ENCODE measurements at places on chromosomes 12 and 14. TPM values are rescaled to one million over a fixed set of nuclear protein-coding genes. Genes with fewer than 3 reads are reported as not detected.

GRCh38 chr14:51066576-51066975, 28.3 kb downstream of the TRIM9 start:
- no peak for DNase-seq

DNA sequence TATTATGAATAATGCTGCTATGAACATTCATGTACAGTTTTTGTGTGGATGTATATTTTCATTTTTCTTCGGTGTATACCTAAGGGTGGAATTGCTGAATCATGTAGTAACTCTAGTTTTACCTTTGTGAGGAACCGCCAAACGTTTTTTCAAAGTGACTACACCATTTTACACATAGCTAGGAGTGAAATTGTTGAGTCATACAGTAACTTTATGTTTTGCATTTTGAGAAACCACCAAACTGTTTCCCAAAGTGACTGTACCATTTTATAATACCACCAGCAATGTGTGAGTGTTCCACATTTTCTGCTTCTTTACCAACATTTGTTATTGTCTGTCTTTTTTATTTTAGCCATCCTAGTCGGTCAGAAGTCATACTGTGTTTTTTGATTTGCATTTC, 3.1 kb upstream of the TPH2 start:
- DNase-seq: no peak

NTN4 gene
- polyA plus RNA-seq: not detected

RND1 gene
- not detected for polyA plus RNA-seq

- DNase-seq: no peak
Observed at GRCh38 chr12:28180786-28181185, 9.5 kb upstream of the CCDC91 start.

DNA sequence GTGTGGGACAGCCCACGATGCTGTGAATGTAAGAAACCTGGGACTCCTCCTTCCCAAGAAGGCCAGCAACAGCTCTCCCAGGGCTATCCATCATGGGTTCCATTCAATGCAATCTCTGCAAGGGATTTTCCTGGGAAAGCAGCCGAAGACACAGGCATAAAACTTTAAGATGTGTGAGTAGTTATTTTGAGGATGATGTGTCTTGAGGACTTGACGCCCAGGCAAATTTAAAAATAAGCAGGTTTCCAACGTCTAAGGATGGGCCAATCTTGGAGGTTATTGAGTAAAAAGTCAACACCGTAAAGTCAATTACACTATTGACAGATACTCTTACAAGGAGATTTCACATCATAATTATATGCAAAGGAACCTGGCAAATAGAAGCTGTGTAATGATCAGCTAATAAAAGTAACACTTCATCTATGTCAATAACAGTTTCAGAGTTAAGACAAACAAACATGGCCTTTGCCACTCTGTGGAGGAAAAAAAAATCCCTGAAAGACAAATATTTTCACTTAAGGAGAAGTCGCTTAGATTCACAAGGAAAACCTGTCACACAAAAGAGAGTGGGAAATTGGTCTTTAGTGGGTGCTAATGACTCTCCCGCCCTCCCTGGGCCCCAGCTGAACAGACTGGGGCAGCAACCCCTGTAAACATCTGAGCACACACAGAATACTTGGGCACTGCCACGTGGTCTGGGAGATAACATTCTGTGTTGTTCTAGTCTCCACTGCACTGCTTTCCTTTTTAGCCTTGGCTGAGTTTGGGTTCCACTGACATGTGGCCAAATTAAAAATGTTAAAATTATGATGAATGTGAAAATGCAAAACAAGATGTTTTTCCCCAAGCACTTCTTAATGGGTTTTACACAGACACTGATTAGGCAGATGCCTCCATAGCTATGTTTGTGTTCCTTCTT, 240.9 kb downstream of the FOXN3 start:
- no peak for DNase-seq

- DNase-seq: no peak
Observed at GRCh38 chr12:167959-168600, 45.9 kb downstream of the SLC6A12 start.

GRCh38 chr12:6956021-6956727, 5.0 kb downstream of the PTPN6 start:
- peak; percentile 82 for DNase-seq

APOF gene
- polyA plus RNA-seq: not detected

SLC2A13 gene
- polyA plus RNA-seq: 1.8 TPM

Measured in immature natural killer cell (primary cell).